ENCODE measurements at places on chromosomes 12 and 14.

DNA sequence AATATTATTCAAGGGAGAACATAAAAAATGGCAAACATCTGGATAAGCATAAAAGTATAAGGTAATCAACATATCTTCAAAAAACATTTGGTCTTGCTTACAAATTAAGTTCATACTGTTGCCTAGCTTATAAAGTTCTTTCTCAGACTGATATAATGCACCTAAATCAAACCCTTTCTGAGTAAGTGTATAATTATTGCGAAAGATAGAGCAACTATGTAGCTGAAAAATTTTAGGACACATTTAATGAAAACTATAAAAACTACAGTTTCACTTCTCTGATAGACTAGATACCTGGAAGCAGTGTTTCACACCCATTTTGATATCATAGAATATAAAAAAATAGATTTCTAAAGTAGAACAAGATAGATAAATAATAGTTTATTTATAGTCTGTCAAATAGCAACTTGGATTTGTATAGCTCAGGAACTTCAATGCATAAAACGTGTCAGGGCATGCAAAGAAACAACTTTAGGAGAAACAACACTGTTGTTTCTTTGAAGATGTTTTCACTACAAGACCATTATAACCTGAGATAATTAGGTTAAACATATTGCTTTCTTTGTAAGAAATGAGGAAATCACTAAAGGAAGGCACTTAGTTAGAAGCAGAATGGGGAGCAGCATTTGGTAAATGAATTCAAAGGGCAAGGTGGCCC, 7.6 kb downstream of the CLECL1 start:
- DNase-seq = no peak

GRCh38 chr14:104876251-104876699, 11.2 kb downstream of the CEP170B start:
- no peak for DNase-seq

DNA sequence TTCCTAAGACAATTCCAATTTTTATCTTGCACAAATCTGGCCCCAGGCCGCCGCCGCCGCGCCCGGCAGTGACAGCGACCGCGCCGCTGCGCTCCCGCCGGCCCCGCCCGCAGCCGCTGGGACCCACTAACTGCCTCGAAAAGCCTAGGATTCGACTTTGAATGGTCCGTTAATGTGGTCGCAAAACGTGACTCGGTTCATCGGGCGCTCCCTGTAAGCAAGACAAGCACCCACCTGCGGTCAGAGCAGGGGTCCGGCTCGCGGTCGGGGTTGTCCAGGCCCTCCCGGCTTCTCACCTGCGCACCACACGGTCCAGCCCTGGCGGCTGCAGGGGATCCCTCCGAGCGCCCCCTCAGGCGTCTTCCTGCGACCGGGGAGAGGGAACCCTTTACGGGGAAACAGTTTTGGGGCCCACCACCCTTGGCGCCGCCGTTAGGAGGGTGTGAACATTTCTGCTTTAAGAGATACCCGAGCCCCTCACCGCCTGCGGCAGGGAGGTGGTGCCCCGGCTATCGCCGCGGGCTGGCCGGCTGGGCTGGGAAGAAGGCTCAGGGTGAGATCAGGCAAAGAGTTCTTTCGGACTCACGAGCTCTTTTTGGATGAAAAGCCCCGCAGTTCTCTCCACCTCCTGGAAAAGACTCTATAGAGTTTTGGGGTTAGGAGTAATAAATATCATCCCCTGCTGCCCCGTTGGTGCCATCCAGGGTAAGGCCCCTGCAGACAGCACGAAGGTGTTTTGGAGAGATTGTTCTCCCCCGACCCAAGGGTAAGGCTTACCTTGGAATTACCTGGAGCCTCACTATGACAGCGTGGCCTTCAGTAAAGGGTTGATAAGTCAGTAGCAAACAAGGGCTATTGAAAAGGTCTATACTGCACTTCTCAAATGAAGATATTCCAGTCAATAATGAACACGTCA, 13.6 kb upstream of the FOXJ2 start:
- no peak for DNase-seq

DNA sequence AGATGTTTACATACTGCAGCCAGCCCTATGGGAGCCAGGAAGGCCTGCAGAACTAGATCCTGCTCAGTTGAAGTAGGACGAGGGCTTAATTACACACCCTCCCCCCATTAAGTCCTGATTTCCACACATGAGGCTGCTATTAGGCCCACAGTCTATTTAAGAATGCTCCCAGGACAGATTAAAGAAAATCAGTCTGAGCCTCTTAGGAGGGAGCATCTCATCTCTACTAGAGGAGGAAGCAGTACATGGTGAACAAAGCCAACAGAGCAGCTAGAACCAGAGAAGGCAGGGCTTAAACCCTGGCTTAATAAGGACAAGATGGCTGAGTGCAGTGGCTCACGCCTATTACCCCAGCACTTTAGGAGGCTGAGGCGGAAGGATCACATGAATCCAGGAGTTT, 55.8 kb upstream of the ARHGAP5 start:
- no peak for DNase-seq

DNA sequence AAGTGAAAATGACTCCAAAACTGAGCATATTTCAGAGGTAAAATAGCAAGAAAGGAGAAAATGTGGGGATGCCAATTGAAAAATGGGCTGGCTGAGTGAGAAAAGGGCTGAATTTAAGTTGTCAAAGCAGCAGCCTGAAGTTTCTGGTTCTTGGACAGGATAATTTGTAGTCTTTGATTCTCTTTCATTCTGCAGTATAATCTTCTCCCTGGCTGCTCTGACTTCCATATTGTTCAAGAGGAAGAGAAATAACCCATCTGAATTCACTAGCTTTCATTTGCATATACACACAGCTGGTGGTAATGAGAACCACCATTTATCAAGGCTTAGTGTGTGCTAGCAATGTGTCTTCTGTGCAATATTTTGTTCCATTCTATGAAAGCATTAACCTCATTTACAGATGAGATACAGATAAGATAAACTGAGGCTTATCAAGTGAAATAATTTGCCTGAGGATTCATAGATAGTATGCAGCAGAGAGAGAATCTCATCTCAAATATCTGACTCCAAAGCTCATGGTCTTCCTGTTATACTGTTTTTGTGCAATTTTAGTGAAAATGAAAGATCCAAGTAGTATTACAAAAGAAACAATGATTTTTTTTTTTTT, 184.2 kb downstream of the TMTC2 start:
- no peak for DNase-seq

- DNase-seq = no peak
Measured at GRCh38 chr12:50111395-50111692, 692 bp upstream of the COX14 start.

DNA sequence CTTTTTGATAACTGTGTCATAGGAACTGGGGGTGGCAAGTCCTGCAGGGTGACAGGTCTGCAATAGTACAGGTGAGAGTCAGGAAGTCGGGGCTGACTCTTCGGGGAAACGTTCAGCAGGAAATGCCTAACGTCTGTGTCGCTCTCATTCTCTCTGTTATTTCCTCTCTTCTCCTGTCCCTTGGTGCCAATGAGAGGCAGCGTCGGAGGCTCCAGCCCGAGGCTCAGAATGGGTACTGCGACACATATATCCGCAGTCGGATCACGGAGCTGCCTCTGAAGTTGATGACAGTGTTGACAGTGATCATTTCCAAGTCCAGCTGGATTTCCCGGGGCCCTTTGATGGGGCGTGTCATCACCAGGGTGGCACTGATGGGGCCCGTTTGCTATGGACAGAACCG, 2.7 kb upstream of the TC2N start:
- no peak for DNase-seq

- DNase-seq = no peak
Measured at GRCh38 chr14:66104486-66104885, 381.7 kb upstream of the CCDC196 start.

DNA sequence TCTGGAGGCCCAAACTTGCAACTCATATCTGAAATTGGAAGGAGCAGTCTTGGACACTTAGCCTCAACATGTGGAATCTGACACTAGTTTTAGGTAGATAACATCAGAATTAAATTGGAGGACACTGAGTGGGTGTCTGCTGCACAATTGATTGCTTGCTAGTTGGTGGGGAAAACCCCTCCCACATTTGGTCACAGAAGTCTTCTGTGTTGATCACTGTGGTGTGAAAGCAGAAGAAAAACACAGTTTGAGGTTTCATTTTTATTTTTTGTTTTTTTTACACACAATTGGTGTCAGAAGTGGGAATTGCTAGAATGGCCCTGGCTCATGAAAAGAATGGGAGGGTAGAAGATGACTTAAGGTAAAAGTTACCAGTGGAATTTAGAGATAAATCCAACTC, 78.0 kb upstream of the CD163 start:
- DNase-seq = no peak

GRCh38 chr12:77122236-77122635, 56.9 kb upstream of the E2F7 start:
- DNase-seq = peak; percentile 91

- no peak for DNase-seq
Measured at GRCh38 chr12:29104516-29104915, 44.6 kb upstream of the FAR2 start.

DNA sequence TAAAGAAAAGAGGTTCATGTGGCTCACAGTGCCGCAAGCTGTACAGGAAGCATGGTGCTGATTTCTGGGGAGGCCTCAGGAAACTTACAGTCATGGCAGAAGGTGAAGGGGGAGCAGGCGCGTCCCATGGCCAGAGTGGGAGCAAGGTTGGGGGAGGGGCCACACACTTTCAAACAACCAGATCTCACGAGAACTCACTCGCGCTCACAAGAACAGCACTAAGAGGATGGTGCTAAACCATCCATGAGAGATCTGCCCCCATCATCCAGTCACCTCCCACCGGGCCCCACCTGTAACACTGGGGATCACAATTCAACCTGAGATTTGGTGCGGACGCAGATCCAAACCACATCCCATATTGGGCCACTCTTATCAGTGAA, 80.5 kb downstream of the CCDC92 start:
- no peak for DNase-seq

- DNase-seq = no peak
Measured at GRCh38 chr14:53209370-53209769, 56.2 kb upstream of the DDHD1 start.

DNA sequence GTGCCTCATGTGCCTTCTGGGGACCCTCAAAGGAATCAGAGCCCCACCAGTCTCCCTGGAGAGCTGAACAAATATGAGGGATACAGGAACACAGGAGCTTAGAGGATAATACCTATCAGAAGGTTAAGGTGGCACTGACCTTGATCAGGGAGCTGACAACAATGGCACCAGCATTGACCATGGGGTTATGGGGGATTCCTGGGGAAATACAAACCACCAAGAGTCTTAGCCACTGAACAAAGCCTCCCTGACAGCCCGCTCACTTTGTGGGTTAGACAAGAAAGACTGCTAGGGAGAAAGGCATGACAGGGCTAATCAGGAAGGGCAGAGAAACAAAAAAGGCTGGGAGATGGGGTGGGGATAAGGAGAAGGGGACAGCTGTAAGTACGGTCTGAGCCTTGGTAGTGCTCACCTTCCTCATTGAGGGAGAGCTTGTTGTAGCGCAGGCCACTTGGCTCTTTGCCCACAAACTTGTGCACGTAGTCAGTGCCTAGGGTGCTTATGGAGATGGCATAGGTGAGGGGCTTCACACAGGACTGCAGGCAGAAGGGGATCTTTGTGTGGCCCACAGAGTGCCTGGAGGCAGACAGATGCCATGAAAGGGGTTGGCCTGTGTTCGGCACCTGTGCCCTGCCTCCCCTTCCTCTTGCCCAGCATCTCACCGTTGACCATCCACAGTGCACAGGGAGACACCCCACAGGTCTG, 9.3 kb downstream of the SPRYD4 start:
- no peak for DNase-seq

DNA sequence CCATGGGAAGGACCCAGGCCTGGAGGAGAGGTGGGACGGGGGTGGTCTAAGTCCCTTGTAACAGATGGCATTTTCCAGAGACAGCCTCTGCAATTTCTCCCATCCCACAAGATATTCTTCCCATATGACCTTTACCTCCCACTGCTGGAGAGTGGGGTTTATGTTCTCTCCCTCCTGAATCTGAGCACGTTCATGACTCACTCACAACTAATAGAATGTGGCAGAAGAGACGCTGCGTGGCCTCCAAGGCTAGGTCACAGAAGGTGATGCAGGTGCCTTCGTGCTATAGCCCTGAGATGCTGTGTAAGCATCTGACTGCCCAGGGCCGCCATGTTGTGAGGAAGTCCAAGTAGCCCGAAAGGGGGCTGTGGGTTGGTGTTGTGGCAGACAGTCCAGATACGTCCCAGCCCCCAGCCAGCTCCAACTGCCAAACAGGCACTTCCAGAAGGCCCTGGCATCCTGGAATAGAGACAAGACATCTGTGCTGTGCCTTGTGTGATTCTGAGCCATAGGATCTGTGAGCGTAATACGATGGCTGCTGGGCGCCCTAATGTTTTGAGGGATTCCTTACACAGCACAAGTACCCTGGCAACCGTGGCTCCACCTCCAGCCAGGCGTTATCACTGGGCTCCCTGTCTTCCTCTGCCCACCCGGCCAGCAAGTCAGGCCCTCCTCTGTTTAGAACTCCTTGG, 56.1 kb upstream of the NCOR2 start:
- no peak for DNase-seq

DNA sequence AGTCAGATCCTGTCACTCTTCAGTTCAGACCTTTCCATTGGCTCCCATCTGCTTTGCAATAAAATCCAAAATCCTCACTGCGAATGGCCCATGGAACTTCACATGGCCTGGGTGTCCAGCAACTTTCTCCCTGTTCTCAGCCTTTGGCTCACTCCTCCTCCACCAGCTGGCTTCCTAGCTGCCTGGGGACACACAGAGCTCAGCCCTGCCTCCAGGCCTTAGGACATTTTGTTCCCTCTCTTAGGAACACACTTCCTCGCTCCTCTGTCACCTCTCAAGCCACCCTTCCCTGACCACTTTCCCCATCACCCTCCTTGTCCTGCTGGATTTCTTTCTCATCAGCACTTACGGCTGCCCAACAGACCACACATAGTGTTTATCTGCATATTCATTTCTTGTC, 419.6 kb downstream of the MED13L start:
- DNase-seq = no peak

DNA sequence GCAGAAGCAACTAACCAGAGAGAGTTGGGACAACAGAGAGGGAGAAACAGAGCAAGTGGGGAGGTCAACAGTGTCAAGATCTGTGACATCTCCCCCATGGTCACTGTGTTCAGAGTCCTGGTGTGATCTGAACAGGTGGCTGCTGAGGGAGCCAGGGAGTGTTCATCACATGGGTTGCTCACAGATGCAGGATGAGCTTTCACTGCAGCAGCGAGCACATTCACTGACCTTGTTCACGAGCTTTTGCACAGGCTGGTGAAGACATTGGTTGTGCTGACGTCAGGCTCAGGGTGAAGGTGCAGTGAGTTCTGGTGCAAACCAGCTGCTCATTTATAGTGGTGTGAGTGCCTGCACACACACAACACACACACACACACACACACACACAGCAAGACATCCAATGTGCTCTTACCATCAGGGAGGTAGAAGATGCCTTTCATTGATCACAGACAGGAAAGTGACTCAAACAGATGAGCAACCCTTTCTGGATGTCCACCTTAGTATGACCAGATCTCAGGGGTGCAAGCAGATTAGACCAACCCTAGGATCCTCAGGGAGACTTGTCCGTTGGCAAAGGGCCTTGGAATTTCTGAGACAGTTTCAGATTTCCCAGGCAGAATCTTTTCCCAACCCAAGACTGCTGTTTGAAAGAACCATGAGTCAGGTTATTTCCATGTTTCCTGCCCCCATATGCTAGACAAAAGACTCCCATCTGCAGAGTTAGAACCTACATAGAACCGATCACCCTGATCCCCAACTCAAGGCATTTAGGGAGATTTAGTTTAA, 44.3 kb upstream of the OR10AD1 start:
- DNase-seq = no peak

GRCh38 chr12:96811083-96811482, 96.0 kb upstream of the NEDD1 start:
- DNase-seq = peak; percentile 68
